ENCODE measurements at places on chromosomes 6 and 20.

DNA sequence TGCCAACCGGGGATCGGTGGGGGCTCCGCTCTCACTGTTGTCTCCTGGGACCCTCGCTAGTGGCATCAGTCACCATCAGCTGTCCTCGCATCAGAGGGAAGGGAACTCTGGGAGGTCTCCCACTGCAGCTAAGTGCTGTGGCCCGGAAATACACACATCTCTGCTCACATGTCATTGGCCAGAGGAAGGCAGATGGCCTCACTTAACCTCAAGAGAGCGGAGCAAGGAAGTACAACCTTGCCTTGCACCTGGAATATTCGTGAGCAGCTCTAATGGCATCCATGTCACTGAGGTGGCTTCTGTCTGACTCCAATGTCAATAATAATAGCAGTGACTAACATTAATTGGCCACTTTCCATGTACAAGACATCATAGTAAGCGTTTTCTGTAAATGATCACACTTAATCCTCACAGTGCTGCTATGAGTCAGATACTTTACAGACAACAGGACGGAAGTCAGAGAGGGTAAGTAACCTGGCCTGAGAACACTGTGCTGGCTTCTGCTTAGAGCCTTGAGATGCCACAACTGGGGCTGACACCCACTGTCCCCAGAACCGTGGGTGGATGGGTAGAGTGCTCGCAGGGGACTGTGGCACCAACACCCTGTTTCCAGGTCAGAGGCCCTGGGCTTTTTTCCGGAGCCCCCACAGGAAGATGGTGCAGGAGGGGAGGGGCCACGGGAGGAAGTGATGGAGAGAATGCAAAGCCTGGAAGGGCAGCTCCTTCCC lies 6.0 kb downstream of the LHFPL5 start:
- no peak for DNase-seq

- DNase-seq: no peak
Observed at GRCh38 chr6:108727966-108728730, 120.1 kb upstream of the ARMC2 start.

GRCh38 chr6:148534871-148535270 lies 192.2 kb downstream of the SASH1 start:
- DNase-seq: no peak

DNA sequence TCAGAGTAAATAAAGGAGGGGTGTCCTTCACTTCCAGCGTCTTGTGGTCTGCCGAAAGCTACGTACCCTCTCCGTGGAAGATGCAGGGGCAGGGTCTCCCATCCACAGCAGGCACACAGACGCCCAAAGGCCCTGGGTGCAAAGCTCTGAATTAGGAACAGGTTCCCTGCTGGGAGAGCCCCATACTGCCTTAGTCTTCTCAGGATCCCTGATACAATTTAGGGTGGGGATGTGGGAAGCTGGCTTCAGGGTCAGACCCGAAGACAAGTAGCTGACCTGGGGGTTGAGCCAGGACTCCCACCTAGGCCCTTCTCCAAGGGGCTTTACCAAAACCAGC lies 74.1 kb downstream of the TTLL2 start:
- DNase-seq: no peak

DNA sequence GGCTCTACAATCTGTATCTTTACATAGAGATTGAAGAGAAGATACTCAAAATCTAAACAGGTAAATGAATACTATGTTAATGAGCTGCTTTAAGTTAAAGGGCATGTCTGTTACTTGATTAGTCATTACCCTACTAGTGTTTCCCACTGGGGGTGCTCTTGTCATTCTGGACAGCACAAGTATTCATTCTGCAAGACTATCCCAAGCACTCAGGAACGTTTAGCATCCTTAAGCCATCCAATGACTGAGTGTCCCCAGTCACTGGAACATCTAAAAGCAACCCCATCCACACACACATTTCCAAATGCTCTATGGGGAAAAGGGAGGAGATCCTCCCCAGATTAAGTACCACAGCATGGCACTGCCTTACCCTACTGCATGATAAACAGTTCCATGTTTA lies 25.7 kb downstream of the EZR start:
- no peak for DNase-seq

Data from stimulated activated CD8-positive, alpha-beta memory T cell treated with anti-CD3 and anti-CD28 coated beads, Interleukin-7, amount 100 ng/mL, for 24 hours (primary cell).